Activated T-helper 1 cell treated with anti-CD3 and anti-CD28 coated beads, Interleukin-12 subunit alpha, Interleukin-12 subunit beta, Interleukin-2, Interleukin-4 antibody, amounts not matched to agents 30 ng/mL and 10 ng/mL and 1 ng/mL, durations not matched to agents 14 hours and 24 hours and 36 hours (primary cell): ENCODE measurements at places on chromosomes 13 and 19. TPM values are rescaled to one million over a fixed set of nuclear protein-coding genes. Genes with fewer than 3 reads are reported as not detected.

The PRODH2 gene
- total RNA-seq, result not detected in 2 replicates

The AP3D1 gene
- total RNA-seq, result 120 and 124 TPM in 2 replicates

- peaks cover 14% of the 10 kb centered on the region for H3K36me3 ChIP-seq
- no peaks in the 10 kb centered on the region for H3K27me3 ChIP-seq
- H3K4me3 ChIP-seq, result no peak overlapping the region
- peaks cover 58% of the 10 kb centered on the region for H3K4me1 ChIP-seq
These were observed 77.9 kb upstream of the DOCK9 start for GRCh38 chr13:99055735-99056134.

The ZNF230 gene
- total RNA-seq, result 4.0 and 4.3 TPM in 2 replicates

DNA sequence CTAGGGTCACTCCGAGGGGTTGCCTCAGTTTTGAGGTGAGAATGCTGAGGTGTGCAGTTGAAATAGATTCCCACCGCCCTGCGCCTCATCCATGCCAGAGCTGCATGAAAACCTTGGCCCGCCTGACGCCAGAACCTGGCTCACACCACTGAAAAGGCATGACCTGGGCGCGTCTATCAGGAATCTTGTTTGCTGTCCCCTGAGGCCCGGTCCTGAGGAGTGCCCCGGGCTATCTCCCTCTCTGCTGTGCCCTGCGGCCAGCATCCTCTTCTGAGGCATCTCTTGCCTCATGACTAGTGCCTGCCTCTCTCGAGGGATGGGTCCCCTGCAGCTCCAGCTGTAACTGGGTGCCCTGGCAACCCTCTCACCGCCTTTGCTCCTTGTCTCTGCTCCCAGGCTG is 28.1 kb downstream of the SMARCA4 start:
- DNase-seq, result no peak
- no peaks in the 10 kb centered on the region for H3K27me3 ChIP-seq
- H3K4me3 ChIP-seq, result no peak overlapping the region
- H3K4me1 ChIP-seq, result peaks cover 7% of the 10 kb centered on the region
- H3K27ac ChIP-seq, result no peak overlapping the region

The DLL3 gene
- 1.6 and 2.1 TPM in 2 replicates for total RNA-seq

DNA sequence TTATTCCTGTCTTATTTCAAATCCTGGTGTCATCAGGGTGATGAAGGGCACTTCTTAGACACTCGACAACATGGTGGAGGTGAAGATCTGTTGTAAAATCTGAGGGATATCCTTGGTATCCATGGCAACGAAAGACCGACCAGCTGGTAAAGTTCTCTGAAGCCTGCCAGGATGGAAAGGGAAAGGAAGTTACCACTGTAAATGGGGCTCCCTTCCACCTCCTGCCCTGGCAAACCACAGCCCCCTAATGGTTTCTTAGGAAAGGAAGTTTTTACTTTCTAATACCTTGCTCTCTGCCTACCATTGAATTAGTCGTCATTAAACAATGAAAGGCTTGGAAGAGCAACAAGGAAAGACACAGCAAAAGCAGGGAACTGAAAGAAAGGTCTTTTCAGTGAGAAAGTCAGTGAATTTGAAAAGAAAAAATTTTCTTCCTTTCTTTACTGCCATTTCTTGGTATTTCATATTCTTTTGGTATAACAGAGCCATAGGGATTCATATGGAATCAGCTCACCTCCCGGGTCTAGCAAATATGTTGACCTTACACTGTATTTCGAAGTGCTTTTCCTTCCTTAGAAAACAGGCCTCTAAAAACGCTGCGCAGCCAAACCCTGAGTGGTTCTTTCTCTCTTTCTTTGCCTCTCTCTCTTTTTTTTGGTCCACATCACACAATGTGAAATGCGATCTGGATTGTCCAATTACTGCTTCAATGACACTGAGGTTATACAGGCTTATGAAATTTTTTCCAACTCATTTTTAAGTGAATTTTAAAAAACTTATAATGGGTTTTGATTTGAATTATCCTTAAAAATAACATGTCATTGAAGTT is 111.0 kb downstream of the RGCC start:
- peaks cover 5% of the 10 kb centered on the region for H3K4me1 ChIP-seq
- no peak overlapping the region for H3K4me3 ChIP-seq
- no peaks in the 10 kb centered on the region for H3K27me3 ChIP-seq
- DNase-seq, result no peak

The ZNF614 gene
- 11.2 and 11.3 TPM in 2 replicates for total RNA-seq

- H3K27me3 ChIP-seq, result no peaks in the 10 kb centered on the region
- H3K36me3 ChIP-seq, result peaks cover 13% of the 10 kb centered on the region
- peak overlapping the region; percentile 58 for H3K27ac ChIP-seq
These were observed 24.2 kb downstream of the RASA3 start for GRCh38 chr13:114108141-114108761.

GRCh38 chr13:48515732-48516131 is 17.1 kb downstream of the RCBTB2 start:
- H3K4me3 ChIP-seq, result no peak overlapping the region
- no peak overlapping the region for H3K27ac ChIP-seq
- DNase-seq, result no peak
- no peaks in the 10 kb centered on the region for H3K4me1 ChIP-seq
- H3K36me3 ChIP-seq, result peaks cover 20% of the 10 kb centered on the region

The JUND gene
- 431 and 455 TPM in 2 replicates for total RNA-seq

GRCh38 chr13:102825921-102826706 is 19.7 kb upstream of the ERCC5 start:
- no peak overlapping the region for H3K4me3 ChIP-seq
- no peak for DNase-seq
- H3K27ac ChIP-seq, result no peak overlapping the region

DNA sequence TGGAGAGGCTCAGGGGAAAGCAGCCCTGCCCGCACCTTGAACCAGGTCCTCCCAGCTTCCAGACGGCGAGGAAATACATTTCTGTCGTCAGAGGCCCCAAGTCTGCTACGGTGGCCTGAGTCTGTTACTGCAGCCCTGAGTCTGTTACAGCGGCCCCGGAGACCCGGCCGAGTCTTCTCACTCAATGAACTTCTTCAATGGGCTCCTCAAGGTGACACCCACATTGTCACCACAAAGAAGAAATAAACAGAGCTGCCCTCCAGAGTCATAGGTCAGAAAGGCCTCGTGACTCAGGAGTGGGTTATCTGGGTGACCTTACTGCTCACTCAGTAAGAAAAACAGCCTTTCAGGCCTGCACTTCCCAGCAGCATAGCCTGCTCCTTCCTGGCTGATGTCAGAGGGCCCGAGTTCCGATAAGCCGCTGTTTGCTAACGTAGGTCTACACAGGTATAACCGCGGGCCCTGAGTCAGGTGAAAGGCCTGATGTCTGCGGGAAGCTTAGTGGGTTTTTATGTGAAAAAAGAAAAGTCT is 66.9 kb upstream of the TM9SF2 start:
- no peaks in the 10 kb centered on the region for H3K36me3 ChIP-seq
- peaks cover 69% of the 10 kb centered on the region for H3K4me1 ChIP-seq
- peak; percentile 60 for DNase-seq
- peaks cover 14% of the 10 kb centered on the region for H3K27me3 ChIP-seq
- peak overlapping the region; percentile 89 for H3K27ac ChIP-seq
- H3K4me3 ChIP-seq, result peak overlapping the region; percentile 60

The ZNF492 gene
- total RNA-seq, result 0.27 and 0.29 TPM in 2 replicates

The ATXN8OS gene
- not detected in 2 replicates for total RNA-seq

DNA sequence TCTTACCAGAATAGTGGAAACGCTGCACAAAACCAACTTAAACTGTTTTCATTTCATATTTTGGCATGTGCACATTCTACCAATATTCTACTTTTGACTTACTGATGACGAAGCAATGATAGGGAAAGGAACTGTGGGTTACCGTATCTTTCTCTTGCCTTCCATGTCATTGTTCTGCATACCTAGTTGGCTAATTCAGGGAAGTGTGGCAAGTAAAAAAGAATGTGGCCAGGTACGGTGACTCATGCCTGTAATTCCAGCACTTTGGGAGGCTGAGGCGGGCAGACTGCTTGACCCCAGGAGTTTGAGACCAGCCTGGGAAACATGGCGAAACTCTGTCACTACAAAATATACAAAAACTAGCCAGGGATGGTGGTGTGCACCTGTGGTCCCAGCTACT is 108.2 kb downstream of the SIPA1L3 start:
- no peak overlapping the region for H3K27ac ChIP-seq
- H3K36me3 ChIP-seq, result no peaks in the 10 kb centered on the region
- no peaks in the 10 kb centered on the region for H3K4me1 ChIP-seq
- no peak overlapping the region for H3K4me3 ChIP-seq
- DNase-seq, result no peak

DNA sequence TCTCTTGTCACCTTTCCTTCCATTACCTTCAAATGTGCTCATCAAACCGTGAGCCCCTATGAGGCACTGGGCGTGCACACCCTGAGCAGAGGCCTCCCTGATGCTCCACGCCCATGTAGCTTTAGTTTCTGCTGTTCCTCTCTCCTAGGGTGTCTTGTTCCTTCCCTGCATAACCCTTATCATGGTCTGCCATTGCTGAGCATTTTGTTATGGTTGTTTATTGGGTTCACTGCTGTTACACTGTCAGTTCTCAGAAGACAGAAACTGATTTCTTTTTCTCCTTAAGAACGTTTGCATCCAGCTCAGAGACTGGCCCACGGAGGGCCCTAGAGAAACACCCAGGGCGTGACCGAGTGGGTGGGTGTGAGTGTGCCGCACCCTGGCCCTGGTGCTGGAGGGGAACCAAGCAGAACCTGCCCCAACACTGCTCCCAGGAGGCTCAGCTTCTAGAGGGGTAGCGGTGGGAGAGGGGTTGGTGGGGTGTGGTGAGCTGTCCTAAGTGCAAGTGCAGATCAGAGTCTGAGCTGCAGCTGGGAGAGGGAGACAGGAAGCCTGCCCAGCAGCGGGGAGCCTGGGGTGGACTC is 61.4 kb upstream of the URI1 start:
- H3K27ac ChIP-seq, result no peak overlapping the region
- peaks cover 12% of the 10 kb centered on the region for H3K27me3 ChIP-seq
- DNase-seq, result no peak

The FLT3LG gene
- 58.4 and 65.4 TPM in 2 replicates for total RNA-seq

DNA sequence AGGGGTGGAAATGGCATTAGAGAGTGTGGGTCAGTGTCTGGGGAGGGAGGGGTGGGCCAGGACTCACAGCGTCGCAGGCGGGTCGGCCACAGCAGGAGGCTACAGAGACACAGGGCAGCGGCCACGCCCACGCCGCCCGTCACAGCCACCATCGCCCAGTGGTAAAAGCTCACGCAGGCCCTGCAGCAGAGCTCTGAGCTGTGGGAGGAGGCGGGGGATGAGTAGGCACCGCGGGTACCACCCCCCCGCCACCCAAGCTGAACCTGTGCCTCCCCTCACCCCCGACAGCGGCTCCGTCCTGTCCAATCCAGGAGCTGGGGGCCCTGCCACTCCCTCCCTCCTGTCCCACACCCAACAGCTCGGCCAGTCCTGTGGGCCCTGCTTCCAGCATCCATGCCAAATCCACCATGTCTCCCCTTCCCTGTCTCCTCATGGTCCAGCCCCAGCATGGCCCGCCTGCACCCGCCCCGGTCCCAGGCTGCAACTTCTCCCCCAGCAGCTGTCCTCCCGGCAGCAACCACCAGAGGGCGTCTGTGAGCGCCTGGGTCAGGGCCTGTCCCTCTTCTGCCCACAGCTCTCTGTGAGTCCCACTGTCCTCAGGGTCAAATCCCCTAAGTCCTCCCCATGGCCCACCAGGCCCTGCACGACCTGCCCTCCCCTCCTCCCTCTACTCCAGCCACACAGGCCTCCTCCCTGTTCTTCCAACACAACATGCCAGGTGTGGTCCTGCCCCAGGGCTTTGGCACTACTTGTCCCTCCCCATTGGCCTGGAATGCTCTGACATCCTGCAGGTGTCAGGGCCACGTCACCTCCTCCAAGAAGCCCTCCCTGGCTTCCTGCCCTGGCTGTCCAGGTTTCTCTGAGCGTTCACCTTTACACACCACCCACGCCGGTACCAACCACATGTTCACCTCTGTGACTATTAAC is 6.0 kb downstream of the TEKTIP1 start:
- H3K27me3 ChIP-seq, result no peaks in the 10 kb centered on the region
- peaks cover 10% of the 10 kb centered on the region for H3K36me3 ChIP-seq
- DNase-seq, result peak; percentile 66

- H3K4me3 ChIP-seq, result no peak overlapping the region
- no peak for DNase-seq
- H3K36me3 ChIP-seq, result no peaks in the 10 kb centered on the region
- peaks cover 16% of the 10 kb centered on the region for H3K27me3 ChIP-seq
- H3K27ac ChIP-seq, result no peak overlapping the region
- no peaks in the 10 kb centered on the region for H3K4me1 ChIP-seq
These were observed 32.2 kb upstream of the TNFAIP8L1 start for GRCh38 chr19:4606921-4607678.

GRCh38 chr19:3114018-3114726 is 20.0 kb downstream of the GNA11 start:
- H3K4me3 ChIP-seq, result no peak overlapping the region
- no peaks in the 10 kb centered on the region for H3K4me1 ChIP-seq
- H3K27ac ChIP-seq, result no peak overlapping the region
- DNase-seq, result no peak
- H3K27me3 ChIP-seq, result no peaks in the 10 kb centered on the region

DNA sequence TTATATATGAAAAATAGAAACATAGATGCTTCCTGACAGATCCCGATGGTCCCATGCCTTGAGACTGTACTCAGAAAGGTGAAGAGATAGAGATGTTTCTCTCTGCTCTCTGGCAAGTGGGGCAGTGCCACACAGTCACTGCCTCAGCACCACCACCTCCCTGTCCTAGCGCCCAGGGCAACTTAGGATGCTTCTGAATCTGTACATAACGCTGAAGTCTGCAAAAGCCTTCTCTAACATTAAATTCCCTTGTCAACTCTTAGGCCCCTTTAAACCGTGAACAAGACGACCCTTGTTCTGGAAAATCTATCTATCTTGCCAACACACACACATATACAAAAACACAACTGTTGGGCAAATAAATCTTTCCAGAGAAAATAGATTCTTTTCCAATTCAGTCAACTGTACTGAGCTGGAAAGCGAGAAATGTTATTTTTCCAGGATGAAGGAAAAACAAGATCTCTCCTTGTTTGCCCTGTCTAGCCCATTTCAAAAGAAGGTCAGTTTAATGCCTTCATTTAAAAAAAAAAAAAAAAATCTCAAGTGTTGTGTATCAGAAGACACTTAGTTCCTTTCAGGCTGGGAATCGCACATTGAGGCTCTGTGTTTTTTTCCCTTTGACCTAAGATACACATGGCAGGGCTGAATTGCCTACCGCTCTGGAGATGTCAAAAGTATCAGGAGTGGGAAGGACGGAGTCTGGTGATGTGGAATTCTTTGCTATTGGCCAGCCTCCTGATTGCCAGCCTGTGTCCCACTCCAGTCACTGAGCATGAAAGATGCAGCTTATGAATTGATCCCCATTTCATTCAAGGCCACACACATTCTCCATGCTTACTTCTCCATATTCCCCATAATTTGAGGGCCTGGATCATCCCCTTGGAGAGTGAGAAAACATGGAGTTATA is 241.4 kb downstream of the LACC1 start:
- DNase-seq, result no peak
- peaks cover 2% of the 10 kb centered on the region for H3K27me3 ChIP-seq
- peaks cover 13% of the 10 kb centered on the region for H3K4me1 ChIP-seq
- no peak overlapping the region for H3K27ac ChIP-seq
